ENCODE measurements at places on chromosomes 1 and 21.

DNA sequence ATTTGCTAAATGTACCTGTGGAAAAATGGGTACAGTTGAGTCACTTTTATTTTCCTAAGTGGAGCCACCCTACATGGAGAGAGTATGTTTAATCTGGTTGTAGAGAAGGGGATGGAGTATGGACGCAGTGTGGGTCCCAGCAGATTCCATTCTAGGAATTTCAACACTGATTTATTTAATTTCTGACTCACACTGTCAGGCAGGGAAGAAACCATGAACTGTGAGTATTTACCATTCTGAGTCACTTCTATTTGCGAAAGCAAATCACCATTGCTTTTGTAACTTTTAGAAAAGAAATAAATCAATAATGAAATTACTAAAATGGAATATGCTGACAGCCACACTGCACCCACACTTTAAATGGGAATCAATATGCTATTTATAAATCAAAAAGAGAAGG, 339.0 kb downstream of the DSCAM start:
- no peak for DNase-seq

DNA sequence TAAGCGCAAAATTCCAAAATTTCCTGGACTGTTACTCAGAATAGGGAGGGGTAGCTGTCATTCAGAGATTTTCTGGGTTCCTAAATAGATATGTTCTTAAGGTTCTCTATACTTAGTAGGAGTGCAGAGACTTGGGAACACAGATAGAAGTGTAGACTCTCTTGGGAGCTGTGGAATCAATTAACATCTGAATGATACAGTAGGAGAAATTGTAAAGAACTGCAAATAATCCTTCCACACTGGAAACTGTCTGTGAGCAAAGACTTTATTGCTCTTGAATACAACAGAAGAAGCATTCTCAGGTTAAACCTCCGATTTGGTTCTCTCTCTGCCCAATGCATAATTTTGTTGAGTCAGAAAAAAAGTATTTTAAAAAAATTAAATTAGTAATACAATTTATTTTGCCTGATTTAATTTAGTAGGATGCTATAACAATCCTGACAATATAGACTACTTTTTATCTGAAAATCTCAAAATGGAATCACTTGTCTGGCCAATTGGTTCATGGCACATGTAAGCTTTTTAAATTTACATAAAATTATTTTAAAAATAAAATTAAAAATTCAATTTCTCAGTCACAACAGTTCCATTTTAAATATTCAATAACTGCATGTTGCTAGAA, 1754.3 kb downstream of the PLA2G4A start:
- DNase-seq, result no peak

DNA sequence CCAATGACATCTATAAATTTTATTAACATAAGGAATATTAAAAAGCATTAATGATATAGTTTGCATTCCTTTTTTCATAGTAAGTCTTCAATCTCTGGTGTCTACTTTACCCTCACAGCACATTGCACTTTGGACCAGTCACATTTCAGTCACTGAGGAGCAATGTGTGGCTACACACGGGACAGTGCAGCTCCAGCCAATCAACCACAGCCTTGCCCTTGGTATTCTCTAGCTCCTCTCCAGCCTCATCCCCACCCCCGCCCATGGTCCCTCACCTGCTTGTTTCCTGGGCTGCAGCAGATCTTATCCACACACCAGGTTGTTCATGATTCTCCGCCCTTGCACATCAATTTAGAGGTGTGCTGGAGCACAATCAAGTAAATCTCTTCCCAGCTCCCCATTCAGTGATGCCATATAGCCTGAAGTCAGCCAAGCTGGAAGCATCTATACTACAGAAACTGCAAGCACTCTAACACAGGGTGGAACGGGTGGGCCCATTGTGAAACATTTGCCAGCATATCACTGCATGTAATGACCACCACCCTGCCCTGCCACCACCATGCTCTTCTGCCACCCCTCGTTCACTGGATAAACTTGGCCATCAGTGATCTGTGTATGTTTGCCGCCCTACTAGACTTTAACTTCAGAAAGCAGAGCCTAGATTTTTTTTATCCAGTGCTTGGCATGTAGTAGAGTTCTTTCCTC, 93.0 kb upstream of the SLC44A3 start:
- DNase-seq, result no peak

DNA sequence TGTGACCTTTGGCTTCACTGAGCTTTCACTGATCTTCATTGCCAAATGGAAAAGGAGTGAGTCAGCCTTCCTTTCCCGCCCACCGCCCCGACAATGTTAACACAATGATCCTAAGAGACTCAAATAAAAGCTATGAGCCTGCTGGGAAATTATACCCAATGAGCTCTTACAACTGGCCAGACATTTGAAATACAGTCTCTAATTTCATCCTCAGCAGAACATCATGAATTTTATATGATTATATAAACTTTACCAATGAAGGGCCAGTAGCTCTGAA, 252.5 kb downstream of the SIPA1L2 start:
- no peak for DNase-seq

- DNase-seq, result no peak
Observed at GRCh38 chr1:81554108-81554507, 246.6 kb upstream of the ADGRL2 start.

DNA sequence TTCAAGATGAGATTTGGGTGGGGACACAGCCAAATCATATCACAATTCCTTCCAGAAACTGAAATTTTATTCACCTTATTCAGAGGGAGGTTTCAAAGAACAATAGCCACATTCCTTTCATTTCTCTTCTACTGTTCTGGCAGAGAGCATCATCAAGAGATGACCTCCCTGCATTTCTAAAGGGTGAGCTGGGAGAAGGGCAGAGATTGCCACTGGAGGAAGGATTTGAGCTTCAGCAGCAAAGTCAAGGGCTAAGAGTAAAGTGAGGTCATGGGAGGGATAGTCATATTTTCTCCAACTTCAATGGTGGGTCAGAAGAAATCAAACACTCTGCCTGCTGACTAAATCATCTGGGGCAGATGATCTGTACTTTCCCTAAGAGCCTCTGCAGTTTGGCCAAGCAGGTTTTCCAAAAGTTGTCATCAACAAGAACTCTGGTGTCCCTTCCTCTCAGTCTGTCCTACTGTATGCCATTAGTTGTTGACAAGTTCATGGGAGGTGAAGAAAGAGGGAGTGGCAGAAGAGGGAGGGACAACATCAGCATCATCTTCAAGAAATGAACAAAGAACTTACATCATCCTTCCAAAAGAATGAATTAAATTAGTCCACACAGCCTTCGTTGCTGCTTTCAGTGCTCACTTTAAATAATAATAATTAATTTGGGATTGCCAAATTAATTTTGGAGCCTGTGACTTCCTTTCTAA, 298.3 kb downstream of the ASTN1 start:
- no peak for DNase-seq

DNA sequence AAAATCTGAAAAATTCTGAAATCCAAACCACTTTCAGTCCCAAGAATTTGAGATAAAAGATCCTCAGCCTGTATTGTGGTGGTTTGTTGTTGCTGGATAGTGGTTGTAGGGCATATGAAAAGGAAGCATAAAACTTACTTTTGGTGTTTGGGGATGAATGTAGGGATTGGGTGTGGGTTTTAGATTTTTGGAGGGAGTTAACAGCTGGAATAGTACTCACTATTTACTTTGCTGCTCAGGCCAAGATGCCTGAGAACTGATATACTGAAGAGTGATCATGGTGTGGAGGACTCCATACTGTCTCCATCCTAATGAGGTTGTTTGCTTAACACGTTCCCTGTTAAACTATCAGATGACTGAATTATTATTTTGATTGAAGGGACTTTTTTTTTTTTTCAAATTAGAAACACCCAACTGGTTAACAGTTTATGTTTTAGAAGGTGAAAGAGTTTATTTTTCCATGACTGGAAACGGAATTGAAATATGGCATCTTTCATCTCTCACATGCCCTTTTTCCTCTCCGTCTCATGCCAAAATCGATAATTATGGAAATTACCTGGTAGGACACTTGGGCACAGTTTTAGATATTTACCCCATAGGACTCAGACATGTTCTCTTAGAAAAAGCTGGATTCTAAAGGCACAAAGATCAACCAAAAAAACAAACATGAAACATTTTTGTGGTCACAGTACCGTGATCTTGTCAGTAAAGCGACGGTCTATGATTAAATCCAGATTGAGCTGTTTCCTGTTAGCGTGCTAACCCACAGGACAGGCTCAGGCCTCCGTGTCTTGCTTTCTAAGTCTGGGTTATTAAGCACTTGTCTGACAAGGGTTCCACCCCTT, 37.3 kb downstream of the RGL1 start:
- DNase-seq, result no peak

- no peak for DNase-seq
Observed at GRCh38 chr21:37936010-37936785, 19.9 kb upstream of the KCNJ6 start.

DNA sequence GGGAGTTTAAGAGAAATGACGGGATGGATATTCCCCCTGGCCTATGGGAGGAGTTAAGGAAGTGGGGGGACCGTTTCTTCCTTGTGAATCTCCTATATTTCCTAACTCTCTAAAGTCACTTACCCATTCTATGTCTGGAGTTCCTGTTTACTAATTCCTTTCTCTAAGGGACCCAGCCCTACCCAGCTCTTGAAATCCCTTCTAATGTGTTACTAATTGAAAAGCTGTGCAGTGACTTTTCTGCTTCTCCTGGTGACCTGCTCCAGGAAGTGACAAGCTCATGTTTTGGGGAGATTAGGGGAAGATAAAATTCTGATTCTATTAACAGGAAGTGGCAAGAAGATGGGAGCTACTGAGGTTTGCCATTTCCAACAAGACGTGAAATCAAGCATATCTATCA, 4.0 kb upstream of the SAMSN1 start:
- DNase-seq, result no peak

- DNase-seq, result no peak
Observed at GRCh38 chr1:116661633-116662032, 5.9 kb downstream of the IGSF3 start.

DNA sequence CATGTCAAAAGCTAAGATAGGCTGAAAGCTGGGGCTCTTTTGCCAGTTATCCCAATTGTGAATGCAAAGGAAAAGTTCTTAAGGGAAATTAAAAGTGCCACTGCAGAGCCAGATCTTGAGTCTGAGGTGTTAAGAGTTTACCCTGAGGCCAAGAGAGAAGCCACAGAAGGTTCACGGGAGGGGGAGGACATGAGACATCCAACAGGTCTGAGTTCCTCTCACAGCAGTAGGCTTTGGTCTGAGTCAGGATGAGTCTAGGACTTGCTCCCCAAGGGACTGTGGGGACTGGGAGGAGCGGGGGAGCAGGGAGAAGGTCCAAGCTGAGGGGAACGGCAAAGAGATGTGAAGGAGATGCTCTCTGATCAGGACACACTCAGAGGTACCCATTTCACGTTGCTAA, 411.2 kb upstream of the CAMK1G start:
- no peak for DNase-seq

GRCh38 chr1:166082601-166083000, 84.2 kb downstream of the FAM78B start:
- no peak for DNase-seq

GRCh38 chr21:29082046-29082815, 8.8 kb upstream of the CCT8 start:
- DNase-seq, result peak; percentile 13

- no peak for DNase-seq
Observed at GRCh38 chr1:74937176-74937575, 197.0 kb upstream of the LHX8 start.

DNA sequence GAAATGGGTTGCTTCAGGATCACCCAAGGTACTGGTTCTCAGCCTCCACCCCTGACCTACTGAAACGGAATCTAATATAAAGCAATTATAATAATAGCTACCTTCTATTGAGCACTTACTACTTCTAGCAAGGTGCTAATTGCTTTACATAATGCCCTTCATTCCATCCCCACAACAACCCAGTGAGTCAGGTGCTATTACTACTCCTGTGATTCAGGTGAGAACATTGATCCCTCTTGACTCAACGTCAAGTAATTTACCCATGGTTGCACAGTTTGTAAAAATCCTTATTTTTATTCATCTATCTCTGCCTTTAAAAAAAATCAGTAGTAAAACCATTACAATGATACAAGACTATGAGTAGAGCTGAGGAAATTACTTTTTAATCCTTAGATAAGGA, 85.2 kb downstream of the UCHL5 start:
- DNase-seq, result no peak

DNA sequence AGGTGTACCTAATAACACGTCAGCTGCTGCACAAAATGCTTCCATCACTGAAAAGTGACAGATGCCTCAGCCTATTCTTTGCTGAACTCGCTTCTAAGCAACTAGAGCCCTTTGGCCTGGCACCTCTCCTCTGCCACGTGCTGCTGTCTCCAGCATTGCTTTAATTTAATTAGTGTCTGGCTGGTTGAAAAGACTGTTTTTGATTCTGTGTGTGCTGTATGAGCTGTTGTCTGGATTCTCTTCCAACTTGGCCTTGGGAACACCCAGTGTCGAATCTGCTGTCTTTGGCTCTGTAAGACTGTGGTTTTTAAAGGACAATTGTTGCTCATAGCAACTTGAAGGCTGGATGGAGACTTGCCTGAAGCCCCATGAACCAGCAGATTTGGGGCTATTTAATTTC, 109.5 kb downstream of the PSMG1 start:
- no peak for DNase-seq

- DNase-seq, result no peak
Observed at GRCh38 chr1:236465959-236466303, 57.9 kb upstream of the LGALS8 start.

DNA sequence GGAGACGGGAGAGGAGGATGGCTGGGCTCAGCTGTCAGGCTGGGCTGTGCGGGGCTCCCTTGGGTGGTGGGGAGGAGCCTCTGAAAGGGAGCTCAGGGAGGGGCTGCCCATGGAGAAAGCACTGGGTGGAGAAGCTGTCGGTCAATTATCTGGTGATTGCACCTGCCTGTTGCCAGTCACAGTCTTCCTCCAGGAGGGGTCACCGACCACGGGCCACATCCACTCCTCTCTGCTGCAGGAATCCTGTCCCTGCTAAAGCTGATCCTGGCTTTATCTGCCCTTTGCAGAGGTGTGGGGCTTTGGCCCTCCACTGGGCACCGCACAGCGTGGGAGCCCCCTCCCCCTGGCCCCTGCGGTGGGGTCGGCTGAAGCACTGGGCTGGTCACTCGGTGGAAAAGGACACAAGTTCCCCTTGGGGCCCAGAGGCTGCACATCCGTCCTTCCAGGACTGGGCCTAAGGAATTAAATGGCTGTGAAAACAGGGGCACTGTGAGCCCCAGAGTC, 21.8 kb upstream of the COL18A1 start:
- no peak for DNase-seq

DNA sequence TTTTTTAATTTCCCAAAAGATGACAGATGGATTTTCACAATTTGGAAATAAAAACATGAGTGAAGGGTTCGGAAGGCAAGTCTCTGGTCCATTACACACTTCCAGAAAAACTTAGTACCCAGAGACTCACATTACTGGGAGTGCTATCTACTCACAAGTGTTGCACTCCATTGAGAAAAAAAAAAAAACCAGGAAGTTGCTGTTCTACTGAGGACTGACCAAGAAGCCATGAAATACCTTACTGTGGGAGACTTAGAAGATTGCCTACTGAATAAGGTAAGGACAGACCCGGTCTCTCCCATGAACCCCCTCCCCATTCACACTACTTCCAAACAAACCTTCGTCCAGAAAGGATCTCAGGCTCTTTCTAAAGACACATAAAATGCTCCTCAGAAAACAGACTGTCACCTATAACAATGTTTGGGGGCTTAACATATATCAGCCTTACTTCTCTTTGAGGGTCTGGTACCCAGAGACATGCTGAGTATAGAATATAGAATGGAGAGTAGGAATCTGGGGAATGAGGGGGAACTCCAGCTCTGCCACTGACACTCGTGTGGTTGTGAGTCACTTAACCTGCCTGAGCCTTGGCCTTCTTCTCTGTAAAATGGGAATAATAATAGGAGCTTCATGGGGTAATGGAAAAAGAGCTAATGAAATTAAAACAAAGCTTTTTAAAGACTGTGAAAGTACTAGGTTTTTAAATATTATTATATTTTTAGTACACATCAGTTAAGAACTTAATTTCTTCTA, 1.4 kb downstream of the MAB21L3 start:
- no peak for DNase-seq
